Smooth muscle cell of the umbilical artery (primary cell): ENCODE measurements at places on chromosomes 7 and 10. TPM values are rescaled to one million over a fixed set of nuclear protein-coding genes. Genes with fewer than 3 reads are reported as not detected.

Gene PPP1R17
- not detected in 2 replicates for total RNA-seq

Gene ACTA2
- total RNA-seq, result 1,183 and 3,347 TPM in 2 replicates

Gene FZD8
- total RNA-seq, result 17.8 and 25.2 TPM in 2 replicates

Gene PNPLA8
- 43.1 and 47.4 TPM in 2 replicates for total RNA-seq

Gene ADCYAP1R1
- total RNA-seq, result not detected in 2 replicates
